ENCODE measurements at places on chromosomes 3 and 15.
A peak's percentile ranks its signal among the peaks of the same experiment; 100 is the strongest.

DNA sequence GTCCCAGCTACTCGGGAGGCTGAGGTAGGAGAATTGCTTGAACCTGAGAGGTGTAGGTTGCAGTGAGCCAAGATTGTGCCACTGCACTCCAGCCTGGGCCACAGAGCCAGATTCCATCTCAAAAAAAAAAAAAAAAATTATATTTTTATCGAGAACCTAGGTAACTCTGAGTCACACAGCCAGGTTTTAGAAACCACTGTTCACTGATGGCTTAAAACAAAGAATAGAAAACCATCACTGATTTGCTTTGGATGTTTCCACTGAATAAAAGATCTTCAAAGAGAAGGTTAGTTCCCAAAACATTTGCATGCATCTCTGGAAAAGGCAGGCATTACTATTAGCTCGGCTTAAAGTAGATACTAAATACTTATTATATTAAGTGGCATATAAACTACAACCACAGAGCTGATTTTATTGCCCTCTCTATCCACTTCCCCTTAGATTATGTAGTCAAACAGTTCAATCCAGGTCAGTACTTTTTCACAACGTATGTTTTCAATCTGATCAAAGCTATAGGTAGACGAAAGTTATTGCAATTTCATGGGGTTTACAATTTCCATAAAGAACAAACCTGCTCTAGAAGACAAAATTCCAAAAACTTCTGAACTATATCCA, 1.4 kb downstream of the B4GALT4 start:
- no peak for DNase-seq

DNA sequence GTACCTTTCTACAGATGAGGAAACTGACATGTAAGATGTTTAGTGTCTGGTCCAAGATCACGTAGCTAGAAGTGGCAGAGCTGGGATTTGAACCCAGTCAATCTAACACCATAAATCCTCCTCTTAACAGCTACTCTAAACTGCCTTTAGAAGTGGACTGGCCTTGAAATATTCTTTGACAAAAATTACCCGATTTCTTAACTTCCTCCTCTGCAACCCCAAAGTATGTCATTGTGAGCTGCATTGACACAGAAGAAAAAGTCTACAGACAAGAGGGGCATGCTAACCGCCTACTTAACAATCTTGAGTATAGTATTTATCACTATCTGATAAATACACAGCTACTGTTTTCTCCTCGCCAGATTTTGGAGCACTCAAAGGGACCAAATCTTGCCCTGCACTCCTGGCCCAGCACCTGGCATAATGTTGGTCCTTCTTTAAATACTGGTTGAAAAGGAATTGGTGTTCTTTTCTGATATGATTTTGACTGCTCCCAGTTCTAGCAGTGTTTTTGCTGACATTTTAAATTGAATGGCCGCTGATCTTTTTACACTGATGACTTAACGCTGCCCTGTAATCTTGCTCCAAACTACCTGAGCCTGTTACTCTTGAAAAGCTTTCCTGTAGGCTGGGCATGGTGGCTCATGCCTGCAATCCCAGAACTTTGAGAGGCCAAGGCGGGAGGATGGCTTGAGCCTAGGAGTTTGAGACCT, 36.9 kb downstream of the ITPR1 start:
- no peak for DNase-seq

- DNase-seq: peak; percentile 53
These were observed 26.5 kb downstream of the KLF13 start for GRCh38 chr15:31352911-31353811.

DNA sequence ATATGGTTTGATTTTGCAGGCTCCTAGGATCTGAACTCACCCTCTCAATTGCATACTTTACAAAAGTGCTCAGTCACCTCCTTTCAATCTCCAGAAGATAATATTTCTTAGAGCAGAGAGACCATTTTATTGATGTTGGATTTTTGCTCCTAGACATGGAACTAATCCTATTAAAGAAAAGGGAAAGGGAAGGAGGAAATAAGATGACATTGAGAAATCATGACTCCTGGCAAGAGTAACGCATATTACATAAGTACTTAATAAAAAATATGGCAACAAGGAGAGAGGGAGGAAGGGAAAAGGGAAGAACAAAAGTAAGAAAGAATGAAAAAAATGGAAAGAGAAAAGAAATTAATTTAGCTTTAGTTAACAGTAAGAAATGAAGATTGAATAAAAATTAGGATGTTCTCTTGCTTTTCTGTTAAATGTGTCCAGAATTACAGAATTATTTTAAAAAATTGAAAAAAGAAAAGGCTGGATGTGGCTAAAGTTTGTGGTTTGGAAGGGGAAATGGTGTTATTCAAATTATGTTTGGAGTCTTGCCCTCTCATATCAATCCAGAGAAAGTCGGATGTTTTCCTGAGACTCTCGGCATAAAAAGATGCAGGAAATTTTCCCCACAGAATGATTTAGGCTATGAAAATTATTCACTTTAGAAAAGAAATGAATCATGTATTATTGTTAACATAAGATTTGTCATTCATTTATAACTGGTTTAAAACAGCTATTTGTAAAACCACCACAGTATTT, 474.0 kb downstream of the FGF12 start:
- DNase-seq: no peak

- no peak for DNase-seq
These were observed 116.9 kb upstream of the RAD18 start for GRCh38 chr3:9080163-9080562.

DNA sequence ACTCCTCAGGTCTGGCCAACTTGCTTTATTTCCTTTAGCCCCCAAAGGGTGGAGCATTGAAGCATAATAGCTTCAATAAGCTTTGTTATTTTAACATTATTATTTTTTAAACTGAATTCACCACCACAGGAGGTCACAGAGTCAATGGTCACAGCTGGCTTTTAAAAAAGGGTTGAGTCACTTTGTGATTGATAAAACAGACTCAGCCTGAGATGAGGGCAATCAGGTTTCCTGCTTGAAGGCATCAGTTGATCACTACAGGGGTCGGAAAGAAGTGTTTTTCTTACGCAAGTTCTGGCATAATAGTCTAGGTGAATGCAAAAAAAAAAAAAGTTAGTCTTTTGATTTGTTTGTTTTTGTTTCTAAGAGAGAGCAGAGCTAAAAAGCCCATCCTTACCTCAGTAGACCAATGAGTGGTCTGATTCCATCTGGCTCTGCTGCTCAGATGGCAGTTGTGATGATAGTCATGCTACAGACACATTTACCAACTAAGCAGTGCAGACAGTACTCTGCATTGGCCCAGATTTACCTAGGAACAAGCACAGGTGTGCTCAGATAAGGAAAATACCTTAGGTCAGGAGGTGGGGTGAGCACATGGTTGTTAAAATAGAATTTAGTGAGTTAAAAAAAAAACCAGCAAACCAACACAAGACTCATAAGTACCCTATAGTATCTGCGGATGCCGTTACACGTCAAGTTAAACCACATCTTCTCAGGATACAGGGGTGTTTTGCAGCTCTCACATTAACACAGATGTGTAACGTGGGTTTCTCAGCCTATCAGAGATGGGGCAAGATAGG, 22.6 kb downstream of the ZNF80 start:
- no peak for DNase-seq

- DNase-seq: no peak
These were observed 393.7 kb upstream of the RGMA start for GRCh38 chr15:93482731-93483130.

- DNase-seq: no peak
These were observed 114.0 kb upstream of the POU1F1 start for GRCh38 chr3:87390353-87390752.

DNA sequence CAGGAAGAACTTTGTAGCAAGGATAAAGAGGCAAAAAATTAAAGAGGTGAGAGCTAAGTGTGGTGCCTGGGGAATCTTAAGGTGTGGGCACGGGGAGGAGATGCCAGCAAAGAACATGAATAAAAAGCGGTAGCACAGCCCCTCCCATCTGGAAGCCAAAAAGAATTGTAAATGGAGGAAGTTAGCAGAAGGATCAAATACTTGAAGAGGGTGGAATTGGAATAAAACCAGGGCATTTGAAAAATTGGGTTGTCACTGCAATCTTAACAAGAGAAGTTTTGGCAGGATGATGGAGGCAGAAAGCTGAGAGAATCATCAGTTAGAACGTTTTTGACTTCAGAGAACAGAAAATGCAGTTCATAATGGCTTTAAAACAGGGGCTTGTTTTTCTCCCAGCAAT, 2.4 kb downstream of the CCR2 start:
- no peak for DNase-seq

- DNase-seq: no peak
These were observed 378.4 kb upstream of the AGTR1 start for GRCh38 chr3:148319161-148319915.

GRCh38 chr3:12780751-12781150, 15.7 kb upstream of the CAND2 start:
- no peak for DNase-seq

GRCh38 chr3:69250014-69250413, 127.6 kb upstream of the LMOD3 start:
- no peak for DNase-seq

DNA sequence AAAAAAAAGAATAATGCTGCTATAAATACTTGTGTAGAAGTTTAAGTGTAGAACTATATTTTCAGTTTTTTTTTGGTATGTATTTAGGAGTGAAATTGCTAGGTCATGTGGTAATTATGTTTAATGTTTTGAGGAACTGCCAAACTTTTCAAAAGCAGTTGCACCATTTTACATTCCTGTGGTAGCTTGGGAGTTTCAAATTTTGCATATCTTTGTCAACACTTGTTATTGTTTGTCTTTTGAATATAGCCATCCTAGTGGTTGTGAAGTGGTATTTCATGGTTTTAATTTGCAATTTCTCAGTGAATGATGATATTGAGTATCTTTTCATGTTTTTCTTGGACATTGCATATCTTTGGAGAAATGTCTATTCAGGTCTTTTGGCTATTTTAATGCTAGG, 30.4 kb downstream of the SKIL start:
- no peak for DNase-seq

DNA sequence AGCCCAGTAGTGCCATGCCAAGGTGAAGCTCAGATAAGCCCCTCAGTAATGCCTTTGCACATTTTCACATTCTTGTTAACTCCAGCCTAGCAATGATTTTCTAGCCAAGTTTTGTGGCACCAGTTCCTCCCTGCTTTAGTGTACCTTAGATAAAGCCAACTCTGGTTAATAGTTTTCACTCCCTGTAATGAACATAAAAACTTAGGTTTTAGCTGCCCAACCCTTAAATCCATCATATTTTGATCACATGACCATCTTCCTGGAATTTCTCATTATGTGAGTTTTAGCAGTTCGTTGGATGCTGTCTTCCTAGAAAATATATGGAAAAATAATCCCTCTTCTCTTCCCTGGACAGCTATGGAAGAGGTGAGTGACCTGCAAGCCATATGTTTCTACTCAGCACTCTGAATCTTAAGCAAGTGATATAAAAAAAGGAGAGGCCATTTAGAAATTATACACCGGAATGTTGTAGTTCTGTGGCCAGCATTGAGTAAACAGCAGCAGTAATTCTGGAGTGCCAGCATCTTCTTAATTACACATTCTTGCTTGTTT, 62.2 kb upstream of the P2RY1 start:
- DNase-seq: no peak

- DNase-seq: no peak
These were observed 1073.5 kb downstream of the NAALADL2 start for GRCh38 chr3:175932586-175932985.

DNA sequence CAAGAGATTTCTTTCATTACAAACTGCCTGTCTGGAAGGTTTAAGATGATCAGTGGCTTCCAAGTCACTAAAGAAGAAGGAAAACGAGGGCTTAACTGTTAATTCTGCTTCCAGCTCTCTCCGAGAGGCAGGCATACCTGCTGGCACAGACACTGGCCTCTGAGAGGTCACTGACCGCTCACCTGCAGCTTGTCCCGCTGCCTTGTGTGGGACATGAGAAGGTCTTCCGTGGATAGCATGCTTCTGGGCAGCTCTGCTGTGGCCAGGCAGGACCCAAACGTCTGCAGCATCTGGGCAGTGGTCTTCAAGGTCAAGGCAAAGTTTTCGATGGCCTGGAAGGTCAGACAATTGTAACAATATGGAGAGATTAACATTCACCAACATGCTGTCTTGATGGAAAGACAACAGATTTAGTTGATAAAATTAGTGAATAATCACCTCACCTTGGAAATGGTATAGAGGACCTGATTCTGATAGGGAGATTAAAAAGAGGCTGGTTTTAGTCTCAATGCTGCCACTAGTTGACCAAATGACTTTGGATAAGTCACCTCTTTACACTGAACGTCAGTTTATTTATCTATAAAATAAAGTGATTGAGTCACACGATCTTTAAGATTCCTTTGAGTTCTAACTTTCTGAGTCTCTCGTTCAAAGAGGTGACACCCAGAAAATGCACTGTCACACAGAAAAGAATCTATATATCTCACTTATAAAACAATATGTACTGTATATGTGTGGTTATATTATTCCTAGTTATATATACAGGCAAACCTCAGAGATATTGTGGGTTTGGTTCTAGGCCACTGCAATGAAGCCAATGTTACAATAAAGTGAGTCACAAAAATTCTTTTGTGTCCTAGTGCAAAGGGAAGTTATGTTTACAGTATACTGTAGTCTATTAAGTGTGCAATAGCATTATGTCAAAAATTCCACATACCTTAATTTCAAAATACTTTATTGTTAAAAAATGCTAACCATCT, 65.1 kb downstream of the B3GNT5 start:
- no peak for DNase-seq

DNA sequence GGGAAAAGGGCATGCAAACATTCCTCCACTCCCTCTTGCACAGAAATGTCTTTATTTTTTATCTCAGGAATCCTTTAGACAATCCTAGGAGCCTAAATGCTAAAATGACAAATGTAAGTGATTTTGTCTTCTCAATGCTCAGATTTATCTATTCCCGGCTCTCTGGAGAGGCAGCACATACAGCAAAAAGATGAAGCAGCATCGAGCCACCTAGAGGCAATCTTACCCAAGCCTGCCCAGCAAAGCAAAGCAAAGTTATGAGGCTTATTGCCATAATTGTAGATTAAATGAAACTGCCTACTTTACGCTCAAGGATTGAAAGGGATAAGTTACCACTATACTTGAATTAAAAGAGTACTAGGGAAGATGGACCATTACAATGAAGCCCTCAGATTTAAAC, 750.4 kb upstream of the NR2F2 start:
- no peak for DNase-seq

DNA sequence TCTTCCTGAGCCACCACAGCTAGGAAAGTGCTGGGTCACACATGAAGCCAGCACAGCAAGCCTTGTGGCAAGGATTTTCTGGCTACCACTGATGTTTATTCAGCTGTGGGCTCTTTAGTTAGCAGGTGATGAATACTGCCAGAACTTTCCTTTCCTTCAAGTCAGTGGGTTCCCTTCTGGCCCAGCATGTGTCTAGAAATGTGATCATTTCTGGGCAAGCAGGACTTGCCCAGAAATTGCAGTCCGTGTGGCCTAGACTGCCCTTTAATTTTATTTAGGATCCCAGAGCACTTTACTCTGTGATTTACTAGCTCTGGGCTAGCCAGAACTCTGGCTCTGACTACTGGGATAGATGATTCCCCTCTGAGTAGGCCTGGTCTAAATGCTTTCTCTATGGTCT, 397.5 kb downstream of the ZIC4 start:
- no peak for DNase-seq

DNA sequence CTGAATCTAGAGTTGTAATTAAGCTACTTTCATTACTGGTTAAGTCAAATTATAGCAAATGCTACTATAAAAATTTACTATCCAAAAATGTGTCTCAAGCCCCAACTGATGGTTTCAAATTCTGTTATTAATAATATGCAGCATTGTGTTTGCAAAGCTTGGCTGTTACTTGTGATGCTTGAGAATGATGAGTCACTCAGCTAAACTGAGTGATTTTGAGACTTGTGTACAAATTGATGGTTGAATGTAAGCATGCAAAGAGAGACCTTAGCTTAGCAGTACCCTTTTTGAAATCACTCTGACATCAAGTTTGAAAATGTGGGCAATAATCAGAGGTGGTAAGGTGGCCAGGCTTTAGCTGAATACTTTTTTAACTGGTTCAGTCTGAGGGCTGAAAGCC, 27.6 kb downstream of the OPA1 start:
- no peak for DNase-seq

Data from DMS79 (cell line).